Stimulated activated effector memory CD8-positive, alpha-beta T cell treated with anti-CD3 and anti-CD28 coated beads, Interleukin-12 subunit alpha, Interleukin-12 subunit beta, amount 100 ng/mL, for 72 hours (primary cell): ENCODE measurements at places on chromosomes 6 and 20.

- no peak for DNase-seq
These were observed 161.1 kb downstream of the FARS2 start for GRCh38 chr6:5422321-5422915.

GRCh38 chr6:90159452-90159851, 137.2 kb downstream of the BACH2 start:
- no peak for DNase-seq

DNA sequence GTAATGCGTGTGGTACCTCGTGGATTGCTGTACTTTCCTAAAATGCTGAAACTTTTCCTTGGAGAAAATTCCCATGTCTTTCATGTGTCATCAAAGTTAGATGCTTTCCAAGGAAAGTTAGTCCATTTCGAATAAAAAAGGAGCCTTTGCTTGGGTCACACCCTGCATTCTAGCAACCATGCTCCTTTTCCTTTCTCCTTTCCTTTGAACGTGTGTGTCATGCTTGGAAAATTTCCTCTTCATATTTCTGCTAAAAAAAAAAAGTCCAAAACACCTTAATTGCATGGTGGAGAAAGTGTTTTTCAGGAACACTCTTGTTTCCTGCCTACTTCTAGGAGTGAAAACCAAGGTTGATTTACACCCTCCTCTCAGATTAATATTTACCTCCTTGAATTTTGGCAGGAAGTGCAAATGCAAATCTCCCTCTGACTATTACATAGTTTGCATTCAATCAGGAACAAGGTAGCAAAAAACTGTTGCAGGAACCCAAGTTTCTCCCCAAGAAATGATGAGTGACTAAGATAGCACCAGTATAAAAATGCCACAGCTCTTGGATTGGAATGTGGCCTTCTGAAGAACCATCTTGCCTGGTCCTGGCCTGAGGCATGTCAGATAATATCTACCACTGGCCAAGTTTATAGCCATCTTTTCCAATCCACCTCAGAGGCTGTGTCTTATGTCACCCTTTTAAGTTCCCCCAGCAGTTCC, 590.6 kb downstream of the QKI start:
- DNase-seq: no peak

DNA sequence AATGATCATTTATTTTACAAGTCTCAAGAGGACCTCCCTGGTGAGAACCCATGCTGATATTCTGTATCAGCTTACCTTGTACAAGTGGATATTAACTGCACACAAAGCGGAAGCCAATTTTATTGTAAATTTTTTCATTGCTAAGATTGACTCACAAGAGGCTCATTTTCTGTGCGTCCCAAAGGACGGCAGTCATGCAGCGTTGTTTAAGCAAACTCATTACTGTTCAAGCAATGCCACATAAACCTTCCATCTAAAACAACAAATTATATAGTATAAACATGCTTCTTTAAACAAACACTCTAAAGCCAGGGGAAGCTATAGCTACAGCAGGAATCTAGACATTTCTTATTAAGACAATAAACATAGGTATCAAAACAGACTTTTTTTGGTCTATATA, 575.3 kb downstream of the FRK start:
- no peak for DNase-seq

GRCh38 chr6:150229436-150230163, 86.8 kb downstream of the PPP1R14C start:
- no peak for DNase-seq

DNA sequence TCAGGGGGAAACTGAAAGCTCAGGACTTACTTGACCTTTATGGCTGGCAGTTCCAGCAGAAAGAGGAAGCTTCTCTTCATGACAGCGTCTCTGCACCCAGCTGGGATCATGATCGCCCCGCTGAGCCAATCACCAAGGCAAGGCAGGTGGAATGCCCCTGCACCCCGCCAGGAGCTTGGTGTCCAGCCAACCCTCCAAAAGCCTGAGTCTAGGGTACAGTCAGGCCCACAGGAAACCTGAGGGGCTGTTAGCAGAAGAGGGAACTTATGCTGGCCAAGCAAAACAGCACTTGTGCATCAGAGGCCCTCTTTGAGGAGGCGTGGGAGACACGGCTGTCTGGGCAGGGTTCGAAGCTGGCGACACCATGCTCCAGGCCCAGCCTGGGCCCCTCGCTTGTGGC, 188.3 kb upstream of the GMDS start:
- no peak for DNase-seq
